GM03348 (cell line): ENCODE measurements at places on chromosomes 7 and 10.

GRCh38 chr10:99682032-99682431, 22.7 kb downstream of the ENTPD7 start:
- no peak for DNase-seq

GRCh38 chr10:50326757-50327701, 75.7 kb upstream of the ASAH2 start:
- peak; percentile 54 for DNase-seq

DNA sequence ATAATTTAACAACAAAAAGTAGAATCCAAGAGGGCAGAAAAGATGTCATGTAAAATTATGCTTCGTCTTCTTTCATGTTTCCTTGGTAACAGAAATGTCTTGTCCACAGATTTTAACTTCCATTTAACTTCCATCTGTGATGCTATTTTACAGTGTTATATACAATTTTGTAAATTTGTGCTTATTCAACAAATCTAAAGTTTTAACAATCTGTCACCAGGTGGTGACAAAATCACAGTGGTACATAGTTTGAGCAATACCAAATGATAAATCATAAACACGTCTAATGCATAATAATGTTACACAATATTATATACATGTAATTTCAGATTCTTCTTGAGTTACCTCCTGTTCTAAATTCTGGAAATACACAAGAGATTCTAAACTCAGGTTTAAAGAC, 784.4 kb upstream of the CELF2 start:
- DNase-seq: no peak

DNA sequence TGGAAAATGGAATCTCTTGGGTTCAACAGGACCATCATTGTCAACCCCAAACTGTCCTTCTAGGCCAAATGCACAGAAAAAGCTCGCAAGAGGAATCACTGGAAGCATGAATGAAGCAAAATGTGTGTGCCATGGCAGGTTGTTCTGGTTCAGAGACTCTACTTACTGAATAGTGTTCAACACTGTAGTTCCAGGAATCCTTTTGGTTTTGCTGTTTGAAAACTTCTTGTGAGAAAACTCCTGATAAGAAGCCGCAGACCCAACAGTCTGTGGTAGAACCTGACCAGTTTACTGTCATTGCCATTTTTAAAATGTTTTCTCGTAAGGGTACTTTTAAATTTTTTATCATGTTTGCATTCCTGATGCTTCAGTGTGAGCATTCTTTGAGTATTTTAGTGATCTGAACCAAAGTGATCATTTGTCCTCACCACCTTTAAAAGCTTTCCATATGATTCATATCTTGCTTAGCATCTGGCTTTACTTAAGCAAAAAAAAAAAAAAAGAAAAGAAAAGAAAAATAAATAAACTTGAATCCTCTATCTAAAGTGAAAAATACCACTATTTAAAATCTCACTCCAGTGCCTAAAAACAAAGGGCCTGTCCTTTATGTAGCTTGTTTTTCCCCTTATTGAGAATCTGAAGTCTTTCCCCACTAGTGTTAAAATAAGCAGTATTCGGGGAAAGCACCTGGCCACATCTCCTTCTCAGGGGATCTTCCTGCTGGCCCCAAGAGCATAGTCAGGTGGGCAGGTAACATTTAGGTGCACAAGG, 92.4 kb downstream of the WNT2 start:
- DNase-seq: peak; percentile 82

- DNase-seq: peak; percentile 57
Observed at GRCh38 chr10:4283846-4284610, 499.0 kb upstream of the KLF6 start.

DNA sequence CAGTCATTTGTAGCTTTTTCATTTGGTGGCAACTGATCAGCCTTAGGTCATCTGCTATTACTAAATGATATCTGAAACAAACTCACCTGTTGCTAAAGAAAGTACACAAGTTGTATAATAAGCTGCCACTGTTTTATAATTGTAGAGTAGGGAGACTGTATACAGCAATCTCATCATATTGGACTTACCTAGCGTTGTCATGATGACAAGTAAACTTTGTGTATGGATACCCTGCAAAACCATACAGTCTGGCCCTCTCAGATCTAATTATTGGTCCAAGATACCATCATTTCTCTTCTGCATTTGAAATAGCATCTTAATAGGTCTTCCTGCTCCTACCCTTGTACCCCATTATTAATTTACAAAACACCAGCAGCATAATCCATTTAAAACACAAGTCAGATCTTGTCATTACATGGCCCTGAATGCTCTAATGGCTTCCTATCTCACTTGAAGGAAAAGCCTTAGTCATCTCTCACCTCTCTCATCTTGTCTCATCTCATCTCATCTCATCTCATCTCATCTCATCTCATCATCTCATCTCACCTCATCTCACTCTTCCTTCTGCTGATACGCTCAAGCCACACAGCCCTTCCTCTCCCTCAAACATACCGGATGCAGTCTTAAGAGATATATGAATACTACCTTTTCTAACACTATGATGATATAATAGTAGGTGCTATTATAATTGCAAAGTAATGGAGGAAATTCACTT, 540.6 kb downstream of the MDFIC start:
- DNase-seq: no peak

GRCh38 chr7:98230746-98231471, 19.7 kb downstream of the BHLHA15 start:
- no peak for DNase-seq

DNA sequence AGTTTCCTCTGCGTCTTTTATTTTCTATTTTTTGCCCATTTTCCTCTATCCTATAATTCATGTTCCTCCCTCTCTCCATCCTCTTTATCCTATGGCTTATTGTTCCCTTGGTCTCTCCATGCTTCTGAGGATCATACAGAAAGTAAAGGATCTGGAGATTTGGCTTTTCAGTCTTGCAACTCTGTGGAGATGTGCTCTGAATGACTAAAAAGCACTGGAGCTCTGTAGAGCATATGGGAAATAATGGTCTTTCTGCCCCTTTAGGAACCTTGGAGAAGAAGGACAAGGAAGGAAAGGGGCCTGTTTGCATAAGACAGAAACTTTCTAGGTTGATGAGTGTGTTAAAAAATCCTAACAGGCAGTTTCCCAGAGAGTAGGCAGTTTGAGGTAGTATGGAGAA, 120.1 kb downstream of the PHTF2 start:
- no peak for DNase-seq
